ENCODE measurements at places on chromosomes 6 and 20. TPM values are rescaled to one million over a fixed set of nuclear protein-coding genes. Genes with fewer than 3 reads are reported as not detected.

The RIPPLY2 gene
- total RNA-seq = 24.3 TPM

The ITPR3 gene
- 3.9 TPM for total RNA-seq

The JPH2 gene
- 0.68 TPM for total RNA-seq

The FAM83C gene
- not detected for total RNA-seq

The RAMACL gene
- total RNA-seq = 9.4 TPM

The ZBTB22 gene
- total RNA-seq = 36.4 TPM
